Right lobe of liver (tissue), 6 donors: ENCODE measurements at places on chromosomes 7 and 10. TPM values are rescaled to one million over a fixed set of nuclear protein-coding genes. Genes with fewer than 3 reads are reported as not detected.

TMEM178B gene
- total RNA-seq, result not detected

EPHA1 gene
- 12.6 TPM for total RNA-seq

ACHE gene
- 0.59 TPM for total RNA-seq

CPVL gene
- 6.6 TPM for total RNA-seq

NYAP1 gene
- total RNA-seq, result 0.74 TPM

GPR146 gene
- total RNA-seq, result 19.2 TPM

MYO1G gene
- 0.92 TPM for total RNA-seq

BAIAP2L1 gene
- total RNA-seq, result 9.1 TPM

TRIM4 gene
- total RNA-seq, result 15.9 TPM

IQCE gene
- total RNA-seq, result 3.9 TPM

PTPN20 gene
- 0.55 TPM for total RNA-seq

- no peaks in the 10 kb centered on the region for H3K27me3 ChIP-seq
- no peaks in the 10 kb centered on the region for H3K36me3 ChIP-seq
- no peak overlapping the region for H3K4me3 ChIP-seq
- H3K4me1 ChIP-seq, result no peaks in the 10 kb centered on the region
- no peak overlapping the region for H3K27ac ChIP-seq
These were observed 49.2 kb upstream of the MGMT start for GRCh38 chr10:129417870-129418269.

DNA sequence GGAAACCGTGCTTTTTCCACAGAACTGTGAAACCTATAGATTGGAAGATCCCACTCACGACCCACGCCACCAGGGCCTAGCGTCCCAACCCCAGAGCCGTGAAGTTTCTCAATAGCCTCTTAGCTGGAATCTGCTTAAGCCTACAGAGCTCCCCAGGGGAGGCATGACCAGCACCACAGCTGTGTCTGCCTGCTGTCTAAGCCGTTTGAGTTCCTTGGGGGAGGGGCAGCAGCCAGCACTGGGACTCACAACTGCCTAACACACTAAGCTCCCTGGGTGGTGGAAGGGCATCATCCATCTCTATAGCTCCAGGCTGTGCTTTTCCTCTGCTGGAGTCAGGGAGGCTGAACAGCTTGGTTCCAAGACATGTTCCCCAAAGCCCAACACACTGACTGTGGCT lies 26.0 kb upstream of the TMEM140 start:
- no peaks in the 10 kb centered on the region for H3K4me1 ChIP-seq
- H3K27ac ChIP-seq, result no peak overlapping the region
- H3K27me3 ChIP-seq, result no peaks in the 10 kb centered on the region
- DNase-seq, result no peak
- H3K36me3 ChIP-seq, result no peaks in the 10 kb centered on the region

- no peaks in the 10 kb centered on the region for H3K36me3 ChIP-seq
- H3K27ac ChIP-seq, result no peak overlapping the region
- H3K4me1 ChIP-seq, result no peaks in the 10 kb centered on the region
- no peak for DNase-seq
- no peaks in the 10 kb centered on the region for H3K27me3 ChIP-seq
These were observed 33.9 kb upstream of the MKX start for GRCh38 chr10:27779462-27780015.

GRCh38 chr10:100303724-100304319 lies 17.3 kb upstream of the BLOC1S2 start:
- no peak for DNase-seq
- H3K4me1 ChIP-seq, result no peaks in the 10 kb centered on the region
- no peaks in the 10 kb centered on the region for H3K27me3 ChIP-seq
- no peak overlapping the region for H3K27ac ChIP-seq
- H3K36me3 ChIP-seq, result no peaks in the 10 kb centered on the region

DNA sequence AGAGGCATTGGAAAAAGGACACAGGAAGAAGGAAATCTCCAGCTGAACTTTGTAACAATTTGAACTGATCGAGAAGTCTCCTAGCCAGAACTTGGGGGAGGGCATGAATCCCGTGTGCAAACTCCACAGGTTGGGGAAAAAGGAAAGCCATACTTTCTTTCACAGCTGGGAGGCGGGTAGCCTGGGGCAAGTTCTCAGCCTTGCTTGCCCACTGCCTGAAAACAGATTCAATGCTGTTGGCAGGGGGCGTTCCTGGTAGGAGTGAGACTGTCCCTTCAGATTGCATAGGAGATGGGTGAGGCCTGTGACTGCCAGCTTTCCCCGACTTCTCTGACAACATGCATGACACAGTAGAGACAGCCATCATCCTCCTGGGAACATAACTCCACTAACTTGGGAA lies 289.1 kb upstream of the PHF14 start:
- no peaks in the 10 kb centered on the region for H3K36me3 ChIP-seq
- no peaks in the 10 kb centered on the region for H3K4me1 ChIP-seq
- no peak overlapping the region for H3K27ac ChIP-seq
- no peak overlapping the region for H3K4me3 ChIP-seq
- no peak for DNase-seq

GRCh38 chr7:110564246-110564645 lies 526.7 kb upstream of the LRRN3 start:
- no peaks in the 10 kb centered on the region for H3K27me3 ChIP-seq
- DNase-seq, result no peak
- H3K27ac ChIP-seq, result no peak overlapping the region
- H3K36me3 ChIP-seq, result no peaks in the 10 kb centered on the region

DNA sequence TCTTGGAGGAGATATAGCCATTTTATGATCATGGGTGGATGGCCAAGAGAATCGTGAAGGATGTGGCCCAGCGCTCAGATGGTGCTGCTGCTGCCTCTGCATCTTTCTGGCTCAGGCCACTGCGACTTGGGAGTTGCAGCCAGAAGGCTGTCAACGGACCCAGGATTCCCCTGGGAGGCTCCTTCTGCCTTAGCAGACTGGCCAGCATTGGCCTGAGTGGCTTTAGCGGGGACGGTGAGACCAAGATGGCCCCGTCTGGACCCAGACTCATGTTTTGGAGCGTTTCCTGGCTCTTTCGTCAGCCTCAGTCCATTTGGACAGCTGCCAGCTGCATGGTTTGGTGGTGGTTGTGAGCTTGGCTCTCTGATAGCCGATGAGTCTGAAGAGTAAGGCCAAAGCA lies 97.2 kb downstream of the GALNT17 start:
- no peaks in the 10 kb centered on the region for H3K27me3 ChIP-seq
- no peak overlapping the region for H3K4me3 ChIP-seq
- no peaks in the 10 kb centered on the region for H3K36me3 ChIP-seq
- no peaks in the 10 kb centered on the region for H3K4me1 ChIP-seq
- DNase-seq, result no peak
- no peak overlapping the region for H3K27ac ChIP-seq

DNA sequence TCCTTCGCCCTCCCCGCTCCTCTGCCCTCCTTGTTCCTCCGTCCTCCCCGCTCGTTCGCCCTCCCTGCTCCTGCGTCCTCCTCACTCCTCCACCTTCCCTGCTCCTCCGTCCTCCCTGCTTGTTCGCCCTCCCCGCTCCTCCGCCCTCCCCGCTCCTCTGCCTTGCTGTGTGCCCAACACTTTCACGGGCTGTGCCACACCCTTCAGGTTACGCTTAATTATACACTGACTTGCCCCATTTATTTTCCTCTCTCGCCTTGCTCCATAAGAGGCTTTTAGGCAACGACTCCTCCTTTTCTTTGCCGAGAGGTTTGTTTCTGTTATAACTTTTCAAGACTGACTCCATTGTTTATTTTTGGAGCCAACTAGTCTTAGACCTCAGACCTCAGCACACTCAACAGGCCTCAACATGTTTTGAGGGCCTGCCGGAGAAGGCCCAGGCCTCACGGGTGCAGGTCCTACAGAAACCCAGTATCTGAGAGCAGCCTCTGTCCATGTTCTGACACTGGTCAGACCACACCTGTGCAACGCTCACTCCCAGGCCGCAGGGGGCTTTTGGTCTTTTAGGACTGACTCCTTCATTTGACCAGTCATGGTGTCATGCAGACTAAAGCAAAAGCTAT lies 18.2 kb upstream of the PRKAG2 start:
- no peak overlapping the region for H3K27ac ChIP-seq
- no peaks in the 10 kb centered on the region for H3K27me3 ChIP-seq
- H3K4me3 ChIP-seq, result no peak overlapping the region
- DNase-seq, result peak; percentile 43
- no peaks in the 10 kb centered on the region for H3K4me1 ChIP-seq
- no peaks in the 10 kb centered on the region for H3K36me3 ChIP-seq

DNA sequence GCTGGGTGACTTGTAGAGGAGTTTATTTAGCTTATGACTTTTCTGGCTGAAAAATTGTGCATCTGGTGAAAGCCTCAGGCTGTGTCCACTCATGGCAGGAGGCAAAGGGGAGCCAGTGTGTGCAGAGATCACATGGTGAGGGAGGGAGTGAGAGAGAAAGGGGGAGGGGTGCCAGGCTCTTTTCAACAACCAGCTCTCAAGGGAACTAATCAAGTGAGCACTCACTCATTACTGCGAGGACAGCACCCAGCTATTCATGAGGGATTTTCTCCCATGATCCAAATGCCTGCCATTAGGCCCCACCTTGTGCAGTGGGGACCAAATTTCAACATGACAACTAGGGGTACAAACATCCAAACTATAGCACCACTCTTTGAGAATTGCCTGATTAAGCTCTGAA lies 590.2 kb downstream of the MAGI2 start:
- no peaks in the 10 kb centered on the region for H3K4me1 ChIP-seq
- no peak for DNase-seq
- H3K4me3 ChIP-seq, result no peak overlapping the region
- no peaks in the 10 kb centered on the region for H3K36me3 ChIP-seq
- H3K27me3 ChIP-seq, result no peaks in the 10 kb centered on the region

GRCh38 chr10:16155834-16156233 lies 281.0 kb upstream of the PTER start:
- no peak overlapping the region for H3K27ac ChIP-seq
- no peaks in the 10 kb centered on the region for H3K4me1 ChIP-seq
- H3K27me3 ChIP-seq, result no peaks in the 10 kb centered on the region
- no peaks in the 10 kb centered on the region for H3K36me3 ChIP-seq
- no peak overlapping the region for H3K4me3 ChIP-seq

- H3K27me3 ChIP-seq, result no peaks in the 10 kb centered on the region
- H3K36me3 ChIP-seq, result peaks cover 22% of the 10 kb centered on the region
- peak overlapping the region; percentile 96 for H3K27ac ChIP-seq
- peak; percentile 43 for DNase-seq
- peaks cover 5% of the 10 kb centered on the region for H3K4me1 ChIP-seq
These were observed 1.2 kb downstream of the NFKB2 start for GRCh38 chr10:102396730-102397151.

DNA sequence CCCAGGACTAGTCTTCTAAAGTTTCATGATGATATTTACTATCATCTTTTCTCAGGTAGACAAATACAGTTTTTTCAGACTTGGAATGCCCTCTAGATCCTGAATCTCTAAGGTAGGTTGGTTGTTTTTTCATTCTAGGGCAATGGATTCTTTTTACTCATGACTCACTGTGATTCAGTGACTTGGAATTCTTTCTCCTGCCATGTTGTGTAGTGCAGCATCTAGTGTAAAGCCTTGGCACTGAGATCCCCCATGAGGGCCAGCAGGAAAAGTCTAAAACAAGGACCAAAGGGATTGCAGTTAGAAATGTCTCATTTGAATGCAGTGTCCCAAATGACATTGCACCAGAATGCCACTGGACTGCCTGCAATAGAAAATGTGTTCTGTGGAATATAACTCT lies 430.4 kb downstream of the NEBL start:
- H3K36me3 ChIP-seq, result no peaks in the 10 kb centered on the region
- DNase-seq, result no peak
- no peaks in the 10 kb centered on the region for H3K27me3 ChIP-seq
- no peaks in the 10 kb centered on the region for H3K4me1 ChIP-seq
- H3K4me3 ChIP-seq, result no peak overlapping the region
- H3K27ac ChIP-seq, result no peak overlapping the region

DNA sequence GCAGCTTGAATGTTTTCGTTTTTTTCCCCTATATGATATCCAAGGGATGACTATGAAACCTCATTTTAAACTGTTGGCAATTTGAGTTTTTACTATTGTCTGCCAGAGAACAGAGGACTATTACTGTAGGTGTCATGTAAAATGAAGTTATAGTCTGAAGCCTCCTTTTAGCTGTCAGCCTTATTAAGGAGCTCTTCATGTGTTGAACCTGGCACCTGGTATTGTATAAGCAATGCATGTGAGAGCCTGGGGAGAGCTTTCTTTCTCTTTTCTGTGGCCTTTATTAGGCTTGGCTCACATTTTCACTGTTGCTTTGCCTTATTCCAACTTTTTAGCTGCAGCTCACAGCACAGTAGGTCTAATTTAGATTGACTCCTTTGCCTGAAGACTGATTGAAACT lies 119.1 kb upstream of the FOXP2 start:
- H3K36me3 ChIP-seq, result no peaks in the 10 kb centered on the region
- H3K27ac ChIP-seq, result no peak overlapping the region
- H3K4me3 ChIP-seq, result no peak overlapping the region
- DNase-seq, result no peak
- H3K4me1 ChIP-seq, result no peaks in the 10 kb centered on the region

- H3K4me1 ChIP-seq, result no peaks in the 10 kb centered on the region
- H3K4me3 ChIP-seq, result no peak overlapping the region
- DNase-seq, result no peak
- H3K27me3 ChIP-seq, result no peaks in the 10 kb centered on the region
- H3K36me3 ChIP-seq, result no peaks in the 10 kb centered on the region
These were observed 25.3 kb downstream of the VWDE start for GRCh38 chr7:12378389-12378788.

- no peaks in the 10 kb centered on the region for H3K4me1 ChIP-seq
- H3K27ac ChIP-seq, result no peak overlapping the region
- no peaks in the 10 kb centered on the region for H3K36me3 ChIP-seq
- H3K4me3 ChIP-seq, result no peak overlapping the region
- no peaks in the 10 kb centered on the region for H3K27me3 ChIP-seq
- no peak for DNase-seq
These were observed 1340.4 kb downstream of the XPNPEP1 start for GRCh38 chr10:108582888-108583287.

GRCh38 chr10:34959786-34960185 lies 130.4 kb downstream of the CUL2 start:
- no peak overlapping the region for H3K4me3 ChIP-seq
- H3K36me3 ChIP-seq, result no peaks in the 10 kb centered on the region
- H3K27me3 ChIP-seq, result no peaks in the 10 kb centered on the region
- no peak overlapping the region for H3K27ac ChIP-seq
- no peak for DNase-seq

GRCh38 chr10:132584081-132584480 lies 46.5 kb downstream of the INPP5A start:
- DNase-seq, result no peak
- no peaks in the 10 kb centered on the region for H3K27me3 ChIP-seq
- peaks cover 24% of the 10 kb centered on the region for H3K4me1 ChIP-seq
- H3K27ac ChIP-seq, result no peak overlapping the region

DNA sequence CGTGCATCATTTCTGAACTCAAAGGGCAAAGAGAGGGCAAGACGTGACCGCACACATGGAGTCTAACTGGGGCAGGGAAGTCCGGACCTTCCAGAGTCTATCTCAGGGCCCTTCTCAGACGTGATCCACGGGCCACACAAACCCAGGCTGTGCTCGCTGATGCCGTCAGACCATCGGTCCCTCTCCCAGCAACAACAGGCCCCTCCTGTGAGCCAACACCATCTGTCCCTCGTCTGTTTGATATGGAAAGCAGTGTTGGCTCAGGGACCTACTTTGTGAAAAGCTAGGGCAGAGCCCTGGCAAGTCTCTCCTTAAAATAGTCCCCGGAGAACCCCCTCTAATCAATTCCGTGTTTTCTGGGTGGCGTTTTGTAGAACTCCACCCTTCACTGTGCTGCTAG lies 208.8 kb downstream of the TCERG1L start:
- no peak overlapping the region for H3K4me3 ChIP-seq
- H3K36me3 ChIP-seq, result no peaks in the 10 kb centered on the region
- H3K27ac ChIP-seq, result no peak overlapping the region
- DNase-seq, result no peak

GRCh38 chr7:95004618-95005247 lies 97.3 kb downstream of the PPP1R9A start:
- H3K36me3 ChIP-seq, result no peaks in the 10 kb centered on the region
- no peaks in the 10 kb centered on the region for H3K27me3 ChIP-seq
- DNase-seq, result no peak
- no peak overlapping the region for H3K4me3 ChIP-seq
